ENCODE measurements at places on chromosomes 13 and 19. TPM values are rescaled to one million over a fixed set of nuclear protein-coding genes. Genes with fewer than 3 reads are reported as not detected.

- DNase-seq, result no peak
Observed at GRCh38 chr13:51802631-51803418, 1.1 kb downstream of the DHRS12 start.

The MIR17HG gene
- 37.1 TPM for total RNA-seq

DNA sequence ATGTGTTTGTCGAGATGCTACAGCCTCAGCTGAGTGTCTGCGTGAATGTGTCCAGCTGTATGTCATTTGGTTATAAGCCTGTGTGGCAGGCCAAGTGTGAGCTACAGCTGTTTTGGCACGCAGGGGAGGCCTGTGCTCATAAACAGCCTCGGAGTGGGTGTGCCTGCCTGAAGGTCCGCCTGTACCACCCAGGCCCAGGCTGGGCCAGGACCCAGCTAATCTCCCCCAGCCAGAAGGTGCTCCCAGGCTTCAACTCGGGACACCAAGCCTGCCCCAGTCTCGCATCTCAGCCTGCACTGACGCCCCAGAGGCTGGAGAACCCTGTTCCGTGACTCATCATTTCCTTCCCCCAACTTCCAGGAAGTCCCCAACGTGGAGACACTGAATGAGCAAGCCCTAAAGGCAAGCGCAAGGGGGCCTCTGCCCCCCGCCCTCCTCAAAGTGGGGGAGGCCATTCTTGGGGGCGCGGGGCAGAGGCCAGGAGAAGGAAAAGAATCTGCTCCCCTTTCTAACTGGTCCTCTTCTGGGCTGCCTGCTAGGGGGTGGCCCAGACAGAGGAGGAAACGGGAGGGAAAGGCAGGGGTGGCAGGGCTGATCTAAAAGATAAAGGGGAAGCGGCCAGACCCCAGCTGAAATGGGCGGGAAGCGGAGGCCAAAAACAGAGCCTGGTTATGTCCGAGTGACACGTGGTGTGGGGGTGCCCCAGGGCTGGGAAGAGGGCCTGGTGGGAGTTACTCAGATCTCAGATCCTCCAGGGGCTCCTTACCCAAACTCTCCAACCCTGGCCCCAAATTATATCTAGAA is 2.0 kb downstream of the SLC1A5 start:
- peak; percentile 45 for DNase-seq

GRCh38 chr13:90723381-90723780 is 624.1 kb upstream of the MIR17HG start:
- no peak for DNase-seq

Data from WTC11 (cell line).